ENCODE measurements at places on chromosomes 12 and 14.

DNA sequence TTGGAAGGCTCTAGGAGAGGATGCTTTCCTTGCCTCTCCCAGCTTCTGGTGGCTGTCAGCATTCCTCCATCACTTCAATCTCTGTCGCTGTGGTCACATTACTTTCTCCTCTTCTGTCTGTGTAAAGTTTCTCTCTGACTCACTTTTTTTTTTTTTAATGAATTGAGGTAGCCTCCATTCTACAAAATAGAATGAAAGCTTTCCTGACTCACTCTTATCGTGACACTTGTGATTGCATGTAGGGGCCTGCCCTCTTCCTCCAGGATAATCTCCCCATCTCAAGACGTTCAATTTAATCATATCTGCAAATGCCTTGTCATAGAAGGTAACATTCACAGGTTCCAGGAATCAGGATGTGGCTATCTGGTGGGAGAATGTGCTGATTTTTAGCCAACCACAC, 153.5 kb upstream of the HMGA2 start:
- no peak for DNase-seq

GRCh38 chr12:31897781-31898503, 61.3 kb upstream of the RESF1 start:
- no peak for DNase-seq

GRCh38 chr12:125148316-125148715, 83.1 kb downstream of the AACS start:
- DNase-seq, result no peak

- no peak for DNase-seq
Observed at GRCh38 chr14:73261520-73262426, 24.5 kb downstream of the PAPLN start.

DNA sequence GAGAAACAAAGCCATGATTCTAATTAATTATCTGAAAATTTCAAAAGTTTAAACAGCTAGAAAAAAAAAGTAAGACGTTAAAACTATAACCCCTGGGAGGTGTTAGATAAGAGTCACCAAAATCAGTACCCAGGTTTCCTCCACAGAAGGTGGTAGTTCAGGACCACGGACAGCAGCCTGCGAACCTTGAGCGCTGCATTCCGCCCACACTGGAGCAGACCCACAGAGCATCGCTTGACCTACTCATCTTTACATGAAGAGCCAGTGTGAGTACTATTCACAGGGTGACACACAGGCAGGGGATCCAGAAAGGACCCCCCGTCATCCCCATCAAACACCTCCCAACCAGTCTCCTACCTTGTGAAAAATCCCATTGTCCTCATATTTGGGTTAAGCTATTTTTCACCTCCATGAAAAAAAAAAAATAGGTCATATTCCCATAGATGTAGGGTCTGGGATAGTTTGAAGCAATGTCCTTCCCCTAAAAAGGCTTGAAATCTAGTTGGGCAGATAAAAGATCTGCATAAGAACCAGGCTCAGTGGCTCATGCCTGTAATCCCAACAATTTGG, 8.8 kb upstream of the CHGA start:
- DNase-seq, result no peak

DNA sequence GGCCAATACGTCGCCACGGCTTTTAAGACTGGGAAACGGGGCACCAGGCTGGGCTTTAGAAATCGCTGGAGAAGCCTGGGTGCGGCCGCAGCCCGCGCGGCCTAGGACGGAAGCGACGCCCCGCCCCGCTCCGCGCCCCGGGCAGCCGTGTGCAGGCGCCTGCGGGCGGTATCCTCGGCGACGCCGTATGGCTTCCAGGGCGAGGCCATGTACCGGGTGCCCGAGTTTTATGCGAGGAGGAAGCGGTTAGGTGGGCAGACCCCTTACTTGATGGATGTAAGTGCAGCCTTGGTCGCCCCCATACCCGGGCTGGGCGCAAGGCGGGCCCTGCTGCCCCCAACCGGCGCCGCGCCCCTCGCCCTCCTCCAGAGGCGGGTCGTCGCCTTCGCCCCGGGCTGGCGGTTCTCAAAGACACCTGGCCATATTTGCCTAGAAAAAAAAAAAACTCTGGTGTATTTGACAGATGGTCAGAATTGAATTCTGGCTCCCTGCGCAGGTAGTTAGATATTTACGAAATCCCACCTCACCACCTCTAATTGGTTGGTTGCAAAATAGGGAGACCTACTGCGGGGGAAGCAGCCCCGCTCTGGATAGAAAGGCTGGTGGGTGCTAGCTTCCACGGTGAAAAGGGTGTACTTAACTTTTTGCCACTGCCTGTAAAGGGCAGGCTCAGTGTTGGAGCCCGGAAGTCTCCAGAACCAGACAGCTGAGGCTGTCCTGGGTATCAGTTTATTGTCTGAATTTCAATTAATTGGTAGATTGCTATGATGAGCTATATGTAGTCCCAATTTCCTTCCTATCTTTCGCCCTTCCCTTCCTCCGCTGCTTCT, at the start of gene PPP1R36:
PPP1R36 (plus strand) TSS at position 171 of the 830 bp plus-strand sequence; CDS start at position 208, 37 bp downstream.
- DNase-seq, result peak; percentile 31

DNA sequence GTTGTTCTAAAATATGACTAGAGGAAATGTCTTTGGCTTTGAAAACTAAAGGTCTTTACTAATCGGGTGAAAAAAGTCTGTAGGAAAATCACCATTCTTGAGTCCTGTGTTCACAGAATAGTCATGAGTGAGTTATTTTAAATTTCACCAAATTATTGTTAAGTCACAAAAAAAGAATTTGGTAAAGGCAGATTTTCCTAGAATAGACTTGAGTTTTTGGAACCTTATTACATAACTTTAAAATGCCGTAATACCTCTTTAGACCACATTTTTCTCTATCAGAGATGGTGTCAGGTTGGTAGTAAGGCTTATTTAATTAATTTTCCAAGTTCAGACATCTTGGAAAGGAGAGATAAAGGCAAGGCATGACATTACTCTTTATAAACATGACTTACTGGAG, 184.7 kb upstream of the GARIN2 start:
- no peak for DNase-seq

DNA sequence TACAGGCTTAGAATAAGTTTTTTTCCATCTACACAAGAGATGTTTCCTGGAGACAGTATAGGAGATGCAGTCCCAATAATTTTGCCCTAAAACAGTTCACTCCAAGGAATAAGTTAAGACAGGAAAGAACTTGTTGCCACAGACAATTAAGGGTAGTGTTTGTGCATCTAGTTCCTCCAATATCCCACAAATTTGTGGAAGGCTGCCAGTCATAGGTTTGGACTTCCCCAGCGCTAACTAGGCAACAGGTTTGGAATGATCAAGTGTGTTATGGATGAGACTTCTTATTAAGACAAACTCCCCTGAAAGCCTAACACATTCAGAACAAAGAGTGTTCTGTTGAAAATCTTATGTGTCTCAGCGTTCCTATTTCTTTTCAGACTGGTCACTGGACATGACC, 611.0 kb downstream of the CCER1 start:
- DNase-seq, result no peak

DNA sequence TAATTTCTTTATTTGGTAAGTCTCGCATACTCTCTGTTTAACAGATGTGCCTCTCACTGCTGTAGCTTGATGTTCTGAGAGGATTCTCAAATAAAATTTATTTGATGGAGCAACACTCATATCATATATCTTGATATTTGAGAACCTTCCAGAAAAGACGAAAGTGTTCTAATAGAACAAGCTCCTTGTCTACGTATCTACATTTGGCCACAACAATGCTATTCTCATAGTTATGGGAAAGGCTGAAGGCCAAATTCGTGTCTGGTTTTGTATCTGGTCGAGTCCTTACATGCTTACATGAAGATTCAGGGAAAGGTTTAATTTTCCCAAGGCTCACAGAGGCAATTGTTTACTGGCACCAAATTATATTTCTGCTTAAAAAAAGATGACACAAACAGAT, 186.7 kb upstream of the SLC38A2 start:
- no peak for DNase-seq
